Amniotic epithelial cell (primary cell): ENCODE measurements at places on chromosomes 5 and 9.

- DNase-seq, result peak; percentile 88
These were observed 5.3 kb upstream of the ZNF782 start for GRCh38 chr9:96859461-96860198.

DNA sequence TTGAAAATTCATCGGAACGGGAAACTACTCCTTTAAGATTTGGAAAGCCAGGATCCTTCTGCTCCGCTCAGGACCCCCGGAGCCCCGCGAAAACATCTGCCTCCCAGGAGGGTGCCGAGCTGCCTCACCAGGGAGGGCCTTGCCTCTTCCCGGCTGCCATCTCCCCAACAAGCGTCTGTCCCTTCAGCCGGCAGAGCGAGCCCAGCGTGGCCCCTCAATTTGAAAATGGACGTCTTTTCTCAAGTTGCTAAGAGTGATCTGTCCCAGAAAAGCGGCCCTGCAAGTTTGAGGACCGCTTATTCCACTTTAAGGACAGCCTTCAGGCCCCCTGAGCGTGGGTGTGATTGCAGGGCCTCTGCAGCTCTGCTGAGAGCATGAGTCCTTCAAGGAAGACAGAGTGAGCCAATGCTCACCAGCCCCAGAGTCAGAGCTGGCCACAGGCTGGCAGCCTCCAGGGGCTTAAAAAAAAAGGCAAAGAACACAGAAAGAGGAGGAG lies 101.3 kb downstream of the PHF2 start:
- no peak for DNase-seq

DNA sequence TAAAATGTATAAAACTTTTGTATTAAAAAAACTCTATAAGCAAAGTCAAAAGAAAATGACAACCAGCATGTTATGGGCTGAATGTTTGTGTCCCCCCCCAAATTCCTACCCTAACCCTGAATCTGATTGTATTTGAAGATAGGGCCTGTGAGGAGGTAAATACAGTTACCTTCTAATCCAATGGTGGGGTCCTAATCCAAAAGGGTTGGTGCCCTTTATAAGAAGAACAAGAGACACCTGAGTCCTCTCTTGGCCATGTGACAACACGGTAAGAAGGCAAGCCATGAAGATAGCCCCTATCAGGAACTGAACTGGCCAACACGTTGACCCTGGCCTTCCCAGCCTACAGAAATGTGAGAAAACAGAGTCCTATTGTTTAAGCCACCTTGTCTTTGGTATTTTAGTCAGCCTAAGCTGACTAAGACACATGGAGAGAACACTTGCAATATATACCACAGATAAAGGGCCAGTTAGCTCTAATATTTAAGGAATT lies 49.7 kb upstream of the AKNA start:
- no peak for DNase-seq

DNA sequence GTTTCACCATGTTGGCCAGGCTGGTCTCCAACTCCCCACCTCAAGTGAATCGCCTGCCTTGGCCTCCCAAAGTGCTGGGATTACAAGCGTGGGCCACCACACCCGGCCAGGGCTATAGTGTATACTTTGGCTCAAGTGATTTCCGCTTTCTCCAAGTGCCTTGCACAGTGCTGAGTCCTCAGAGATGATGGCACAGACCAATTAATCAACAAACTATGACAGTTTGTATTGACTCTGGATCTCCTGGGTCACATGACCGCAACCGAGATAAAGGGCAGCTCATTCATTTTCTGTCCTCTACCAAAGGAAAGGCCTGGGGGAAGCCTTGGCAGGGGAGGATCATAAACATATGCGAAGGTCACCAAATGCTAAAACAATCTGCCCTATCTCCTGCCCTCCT lies 11.4 kb upstream of the LARP1 start:
- DNase-seq, result no peak

DNA sequence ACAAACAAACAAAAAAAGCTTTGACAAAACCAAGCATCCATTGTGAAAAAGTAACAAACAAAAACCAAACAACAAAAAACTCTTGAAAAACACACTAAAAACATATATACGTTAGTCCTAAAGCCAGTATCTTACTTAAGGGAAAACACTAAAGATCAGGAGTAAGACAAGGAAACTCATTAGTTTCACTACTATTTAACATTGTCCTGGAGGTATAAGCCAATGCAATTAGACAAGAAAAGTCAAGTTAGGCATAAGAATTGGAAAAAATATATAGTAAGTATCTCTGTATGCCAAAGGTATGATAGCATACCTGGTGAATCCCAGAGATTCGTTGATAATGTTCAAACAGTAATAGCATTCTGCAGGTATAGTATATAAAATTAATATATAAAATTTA lies 21.8 kb upstream of the UBTD2 start:
- DNase-seq, result no peak

DNA sequence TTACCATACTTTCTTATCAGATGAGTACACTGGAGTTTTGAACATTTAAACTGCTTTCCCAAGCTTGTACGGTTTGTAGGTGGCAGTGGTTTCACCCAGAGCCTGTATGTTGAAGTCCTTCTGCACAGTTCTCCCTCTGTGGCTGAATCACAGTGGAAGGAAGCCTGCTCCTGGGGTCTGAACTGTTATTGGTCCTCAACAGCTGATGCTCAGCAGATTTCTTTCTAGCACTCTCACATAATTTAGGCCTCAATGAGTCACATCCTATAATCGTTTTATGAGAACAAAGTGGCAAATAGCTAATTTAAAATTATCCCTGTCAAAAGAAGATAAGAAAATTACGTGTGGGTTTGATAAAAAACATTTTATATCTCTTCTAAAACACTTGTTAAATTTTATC lies 229.7 kb downstream of the TLE4 start:
- DNase-seq, result no peak

DNA sequence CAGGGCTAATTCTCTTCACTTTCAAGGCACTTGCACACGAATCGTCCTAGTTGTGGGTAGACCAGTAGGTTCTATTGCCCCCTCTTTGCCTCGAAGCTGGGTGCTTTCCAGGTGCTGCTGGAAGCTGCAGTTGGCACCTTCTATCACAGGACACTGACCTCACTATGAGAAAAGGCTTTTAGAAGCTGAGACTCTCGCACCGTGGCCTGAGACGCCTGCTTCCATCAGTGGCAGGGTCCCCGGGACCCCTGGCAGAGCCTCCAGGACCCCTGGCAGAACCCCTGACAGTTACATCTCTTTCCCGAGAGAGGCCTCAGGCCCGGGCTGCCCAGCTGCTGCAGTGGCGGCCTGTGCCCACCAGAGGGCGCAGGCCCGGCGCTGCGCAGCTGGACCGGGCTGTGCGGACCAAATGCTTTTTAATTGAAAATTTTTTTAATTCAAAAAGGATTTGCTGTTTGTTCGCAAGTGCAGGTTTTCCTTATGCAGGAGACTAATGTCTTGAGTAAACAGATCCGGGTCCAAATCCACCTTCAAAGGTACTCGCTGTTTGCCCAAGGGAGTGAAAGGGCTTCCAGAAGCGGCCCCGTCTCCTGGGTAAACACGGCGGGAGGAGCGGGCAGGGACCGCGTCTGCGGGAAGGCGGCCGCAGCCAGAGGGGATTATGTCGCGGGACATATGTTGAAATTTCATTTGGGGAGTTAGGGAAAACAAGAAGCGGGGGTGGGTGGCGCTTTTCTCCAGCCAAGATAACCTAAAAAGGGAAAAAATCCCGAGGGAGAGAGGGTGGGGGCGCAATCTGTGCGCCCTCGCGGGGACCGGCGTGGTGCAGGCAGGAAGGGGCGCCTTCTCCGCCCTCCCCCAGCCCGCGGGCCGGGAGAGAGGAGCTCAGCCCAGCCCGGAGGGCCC lies 114.5 kb upstream of the LMX1B start:
- DNase-seq, result peak; percentile 63

DNA sequence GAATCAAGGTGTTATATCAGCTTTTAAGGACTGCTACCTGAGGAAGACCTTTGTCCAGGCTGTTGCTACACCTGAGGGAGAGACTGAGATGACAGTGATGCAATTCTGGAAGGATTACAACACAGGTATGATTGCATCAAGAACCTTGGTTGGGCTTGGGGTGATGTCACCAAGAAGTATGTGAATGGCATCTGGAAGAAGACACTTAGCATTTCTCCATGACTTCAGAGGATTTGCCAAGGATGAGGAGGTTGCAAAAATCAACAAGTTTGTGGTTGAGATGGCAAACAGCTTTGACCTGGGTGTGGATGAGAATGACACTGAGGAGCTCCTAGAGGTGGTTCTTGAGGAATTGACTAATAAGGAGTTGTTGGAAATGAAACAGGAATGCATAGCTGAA lies 67.9 kb upstream of the PANK3 start:
- peak; percentile 77 for DNase-seq
